Thoracic aorta (tissue), 2 donors: ENCODE measurements at places on chromosomes 12 and 14. TPM values are rescaled to one million over a fixed set of nuclear protein-coding genes. Genes with fewer than 3 reads are reported as not detected.
A peak's percentile ranks its signal among the peaks of the same experiment; 100 is the strongest.

DNA sequence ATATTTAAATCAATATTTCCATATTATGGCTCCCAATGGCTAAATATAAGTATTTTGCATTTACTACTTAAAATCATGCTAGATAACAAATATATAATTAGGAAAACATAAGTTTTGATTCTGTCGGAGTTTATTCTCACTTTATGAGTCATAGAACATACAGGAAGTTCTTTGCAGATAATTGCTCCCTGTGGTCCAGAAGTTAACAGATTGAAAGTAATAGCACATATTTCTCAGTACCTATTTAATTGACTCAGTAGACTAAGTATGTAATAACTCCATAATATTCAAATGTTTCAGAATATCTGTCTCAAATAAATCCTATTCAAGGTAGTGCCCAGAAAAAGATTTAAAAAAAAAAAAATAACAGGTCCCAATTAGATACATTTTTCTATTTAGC lies 806.0 kb upstream of the ATXN7L3B start:
- no peak for DNase-seq

DNA sequence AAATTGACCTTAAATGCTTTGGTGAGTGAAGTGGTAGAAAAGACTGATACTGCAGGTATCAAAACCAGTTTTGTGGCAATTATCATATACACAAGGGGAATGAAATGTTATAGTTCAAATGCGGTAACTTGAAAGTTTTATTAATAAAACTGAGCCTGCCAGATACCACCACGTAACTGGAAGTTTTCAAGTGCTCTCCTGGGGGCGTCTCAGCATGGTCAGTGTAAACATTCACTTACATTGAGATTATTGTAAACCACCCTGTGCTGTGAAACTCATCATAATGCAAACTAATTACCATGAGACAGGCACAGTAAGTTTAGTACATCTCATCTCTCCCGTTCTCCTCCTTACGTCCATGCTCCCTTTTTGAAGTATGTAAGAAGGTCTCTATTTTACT lies 280.7 kb upstream of the FAR2 start:
- no peak for DNase-seq

- peak; percentile 15 for DNase-seq
Observed at GRCh38 chr12:5003025-5003666, 40.5 kb upstream of the KCNA5 start.

DNA sequence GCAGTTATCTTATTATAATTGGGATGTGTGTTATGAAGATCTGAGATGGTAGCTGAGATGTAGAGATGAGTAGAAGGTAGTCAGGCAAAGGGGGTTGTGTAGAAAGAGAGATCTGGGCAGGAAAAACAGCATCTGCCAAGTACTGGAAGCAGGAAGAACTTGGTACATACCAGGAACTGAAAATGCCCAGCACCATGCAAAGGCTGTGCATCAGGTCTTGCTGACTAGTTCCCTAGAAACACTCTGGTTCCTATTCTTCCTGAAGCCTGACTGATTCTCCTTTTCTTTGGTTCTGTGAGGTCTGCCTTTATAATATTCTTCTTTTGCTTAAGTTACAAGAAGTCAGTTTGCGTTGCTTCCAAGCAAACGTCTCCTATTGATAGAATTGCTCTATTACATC lies 6.7 kb upstream of the NFATC4 start:
- DNase-seq = no peak

GRCh38 chr14:35821564-35822411 lies 4.3 kb upstream of the BRMS1L start:
- no peak for DNase-seq

The ARHGDIB gene
- total RNA-seq = 223 TPM
